ENCODE measurements at places on chromosomes 6 and 20.

GRCh38 chr20:35610833-35611427 is 4.7 kb upstream of the SPAG4 start:
- no peak for DNase-seq

DNA sequence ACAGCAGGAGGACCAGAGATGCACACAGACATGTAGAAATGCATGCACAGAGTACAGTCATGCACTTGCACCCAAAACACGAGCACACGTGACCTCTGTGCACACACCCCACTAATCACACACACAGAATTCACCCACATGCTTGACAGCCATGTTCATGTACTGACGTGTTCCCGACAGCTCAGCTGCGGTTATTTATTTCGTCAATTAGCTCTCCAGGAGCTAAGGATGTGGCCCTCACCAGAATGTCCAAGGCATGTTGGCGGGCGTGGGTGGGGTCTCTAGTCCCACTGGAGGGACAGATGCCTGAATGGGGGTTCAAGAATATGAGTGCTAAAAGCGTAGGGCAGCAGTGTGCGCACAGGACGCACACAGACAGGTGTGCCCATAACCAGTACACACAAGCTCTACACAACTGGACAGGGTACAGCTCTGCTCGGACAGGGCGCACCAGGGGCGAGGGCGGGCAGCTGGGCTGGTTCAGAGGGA is 571 bp upstream of the PRPF6 start:
- DNase-seq: no peak

DNA sequence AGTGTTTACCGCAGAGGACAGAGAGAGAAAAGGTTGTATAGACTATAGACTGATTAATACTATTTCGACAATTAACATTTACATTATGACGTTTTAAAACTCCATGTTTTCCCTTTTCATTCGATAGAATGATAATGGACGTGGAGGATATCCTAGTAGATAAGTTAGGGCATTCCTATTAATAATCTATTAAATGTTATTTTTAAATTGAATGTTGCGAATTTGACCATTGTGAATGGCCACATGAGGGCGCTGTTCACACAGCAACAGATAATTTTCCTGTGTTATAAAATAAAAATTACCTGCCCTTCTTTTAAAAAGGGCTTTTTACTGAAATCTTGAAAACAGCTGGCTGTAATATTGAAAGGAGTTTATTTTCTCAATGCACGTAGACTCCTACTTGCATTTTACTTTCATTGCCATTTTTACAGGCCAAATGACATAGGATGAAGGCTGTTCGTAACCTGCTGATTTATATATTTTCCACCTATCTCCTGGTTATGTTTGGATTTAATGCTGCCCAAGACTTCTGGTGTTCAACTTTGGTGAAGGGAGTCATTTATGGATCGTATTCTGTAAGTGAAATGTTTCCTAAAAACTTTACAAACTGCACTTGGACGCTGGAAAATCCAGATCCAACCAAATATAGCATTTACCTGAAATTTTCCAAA is 3.3 kb downstream of the ADGRB3 start:
- peak; percentile 80 for DNase-seq

- no peak for DNase-seq
These were observed 646.6 kb upstream of the HS3ST5 start for GRCh38 chr6:114989279-114989964.

- no peak for DNase-seq
These were observed 4.6 kb upstream of the MYB start for GRCh38 chr6:135176464-135176863.

GRCh38 chr6:27332692-27333641 is 20.9 kb upstream of the POM121L2 start:
- DNase-seq: peak; percentile 77

DNA sequence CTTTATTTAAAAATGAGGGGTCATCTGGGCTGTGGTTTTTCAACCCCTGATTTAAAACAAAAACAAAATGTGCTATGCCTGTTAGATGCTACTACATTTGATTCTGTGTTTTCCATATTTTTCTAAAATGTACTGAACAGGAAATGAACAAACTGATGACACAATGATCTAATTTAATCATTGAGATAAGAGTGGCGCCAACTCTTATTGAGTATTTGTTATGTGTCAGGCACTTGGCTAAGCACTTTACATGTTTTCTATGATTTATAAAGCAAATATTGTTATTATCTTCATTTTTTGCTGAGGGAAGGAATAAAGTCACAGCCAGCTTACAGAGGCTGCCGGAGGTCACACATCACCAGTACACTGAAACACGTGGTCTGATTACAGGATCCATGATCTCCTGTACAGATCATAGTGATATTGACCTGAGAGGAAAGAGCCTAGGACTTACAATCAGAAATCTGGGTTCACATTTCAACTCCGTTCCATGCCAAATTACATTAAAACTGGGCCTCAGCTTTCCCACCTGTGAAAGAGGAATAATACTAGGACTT is 166.7 kb downstream of the ESR1 start:
- DNase-seq: no peak

- DNase-seq: no peak
These were observed 14.3 kb upstream of the NCOA3 start for GRCh38 chr20:47487175-47487917.

DNA sequence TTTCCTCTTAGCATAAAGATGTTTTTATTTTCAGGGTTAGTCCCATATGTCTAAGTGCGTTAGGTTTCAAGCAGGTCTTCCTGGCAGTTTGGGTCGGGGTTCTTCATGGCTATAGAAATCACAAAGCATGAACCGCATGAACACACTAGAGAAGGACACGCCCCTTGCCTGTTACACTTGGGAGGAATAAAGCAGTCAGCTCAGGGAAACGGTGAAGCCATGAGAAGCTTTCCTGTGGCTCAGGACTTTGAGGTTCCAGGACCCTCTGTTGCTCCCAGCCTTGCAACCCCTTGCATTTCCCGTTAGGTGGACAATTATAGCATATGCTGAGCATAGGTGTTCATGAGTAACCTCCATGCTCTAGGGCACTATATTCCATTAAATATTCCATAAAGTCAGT is 96.7 kb downstream of the SYCP2 start:
- DNase-seq: no peak

DNA sequence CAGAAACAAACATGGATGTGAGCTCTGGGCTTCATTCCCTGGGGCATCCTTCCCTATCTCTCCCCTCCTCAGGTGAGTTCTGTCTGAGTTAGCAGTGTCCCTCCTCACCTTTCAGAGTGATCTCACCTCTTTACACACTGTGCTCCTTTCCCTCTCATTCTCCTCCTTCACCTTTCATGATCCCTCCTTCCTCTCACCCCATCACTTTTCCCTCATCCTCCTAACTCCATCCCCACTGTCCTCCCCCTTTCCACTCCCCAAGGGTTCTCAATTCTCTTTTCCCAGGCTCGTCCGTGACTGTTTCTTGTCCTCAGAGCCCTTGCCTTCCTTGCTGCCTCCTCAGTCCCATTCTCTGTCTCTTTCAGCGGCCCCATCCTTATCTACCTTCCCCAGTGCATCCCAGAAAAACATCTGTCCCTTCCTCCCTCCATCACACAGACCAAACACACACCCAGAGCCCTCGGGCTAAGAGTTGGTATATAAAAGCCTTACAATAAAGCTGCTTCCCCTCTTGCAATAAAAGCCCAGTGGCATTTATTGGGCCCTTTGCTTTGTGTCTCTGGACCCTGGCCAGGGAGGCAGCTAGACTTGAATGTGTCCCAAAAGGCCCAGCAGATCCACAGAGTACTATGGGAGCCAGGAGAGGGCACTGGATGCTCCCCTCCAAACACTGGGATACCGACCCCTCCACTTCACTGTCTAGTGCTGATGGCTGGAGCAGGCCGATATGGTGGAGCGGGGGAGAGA is 1.9 kb downstream of the RNF39 start:
- DNase-seq: peak; percentile 2

- no peak for DNase-seq
These were observed 260.6 kb upstream of the SASH1 start for GRCh38 chr6:148082044-148082443.

DNA sequence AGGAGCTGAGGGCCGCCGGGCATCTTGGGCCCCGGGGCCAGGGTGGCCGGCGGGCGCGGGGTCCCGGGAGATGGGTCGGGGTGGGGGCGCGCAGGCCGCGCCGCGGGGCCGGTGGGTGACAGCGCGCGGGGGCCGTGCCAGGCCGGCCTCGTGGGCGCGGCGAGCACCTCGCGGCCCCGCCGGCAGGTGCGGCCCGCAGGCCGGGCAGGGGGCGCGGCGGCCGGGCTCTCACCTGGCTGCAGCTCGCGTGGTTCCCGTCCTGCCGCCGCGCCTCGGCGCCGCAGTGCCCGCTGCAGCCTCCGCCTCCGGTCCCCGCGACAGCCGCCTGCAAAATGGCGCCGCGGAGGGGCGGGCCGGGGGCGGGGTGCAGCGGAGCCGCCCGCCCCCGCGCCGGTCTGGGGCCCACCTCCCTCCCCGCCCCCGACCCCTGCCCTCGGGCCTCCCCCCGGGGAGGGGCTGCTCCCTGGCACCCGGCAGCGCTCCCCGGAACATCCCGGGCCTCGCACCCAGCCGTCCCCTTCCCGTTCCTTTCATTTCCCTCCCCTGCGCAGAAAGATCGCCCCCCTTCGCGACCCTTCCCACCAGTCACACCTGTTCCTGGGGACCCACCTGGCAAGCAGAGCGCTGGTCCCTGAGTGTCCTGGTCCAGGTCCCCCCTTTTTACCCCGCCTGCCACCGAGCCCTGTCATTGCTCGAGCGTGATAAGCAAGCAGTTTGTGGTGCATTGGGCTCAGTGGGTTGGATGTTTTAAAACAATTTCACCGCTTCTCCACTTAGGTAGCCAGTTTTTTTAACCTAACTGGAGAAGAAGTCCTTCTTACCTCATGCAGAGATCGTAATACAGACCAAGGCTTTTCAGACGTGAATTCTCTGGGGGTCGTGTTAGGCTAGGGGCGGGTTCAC is at the start of gene SLC23A2:
TSS of gene SLC23A2 (minus strand) at position 337 of the 903 bp plus-strand sequence. CDS start 68,948 bp downstream, outside the sequence.
- DNase-seq: peak; percentile 47

DNA sequence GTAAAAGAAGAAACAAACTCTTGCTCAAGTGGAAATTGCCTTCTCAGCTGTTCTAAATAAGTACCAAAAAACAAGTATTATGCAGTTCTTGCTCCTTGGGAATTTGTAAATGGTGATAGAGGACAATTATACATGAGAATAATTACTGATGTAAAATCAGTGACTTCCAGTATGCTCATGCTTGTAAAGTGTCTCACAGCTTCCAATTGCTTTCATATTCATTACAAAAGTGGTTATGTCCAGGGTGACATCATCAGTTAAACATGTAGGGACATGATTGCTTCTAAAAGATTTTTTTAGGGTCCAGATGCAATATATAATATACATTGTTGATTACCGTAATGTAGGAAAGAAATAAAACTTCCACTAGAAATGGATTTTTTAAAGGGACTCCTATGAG is 122.8 kb upstream of the B3GAT2 start:
- DNase-seq: no peak

DNA sequence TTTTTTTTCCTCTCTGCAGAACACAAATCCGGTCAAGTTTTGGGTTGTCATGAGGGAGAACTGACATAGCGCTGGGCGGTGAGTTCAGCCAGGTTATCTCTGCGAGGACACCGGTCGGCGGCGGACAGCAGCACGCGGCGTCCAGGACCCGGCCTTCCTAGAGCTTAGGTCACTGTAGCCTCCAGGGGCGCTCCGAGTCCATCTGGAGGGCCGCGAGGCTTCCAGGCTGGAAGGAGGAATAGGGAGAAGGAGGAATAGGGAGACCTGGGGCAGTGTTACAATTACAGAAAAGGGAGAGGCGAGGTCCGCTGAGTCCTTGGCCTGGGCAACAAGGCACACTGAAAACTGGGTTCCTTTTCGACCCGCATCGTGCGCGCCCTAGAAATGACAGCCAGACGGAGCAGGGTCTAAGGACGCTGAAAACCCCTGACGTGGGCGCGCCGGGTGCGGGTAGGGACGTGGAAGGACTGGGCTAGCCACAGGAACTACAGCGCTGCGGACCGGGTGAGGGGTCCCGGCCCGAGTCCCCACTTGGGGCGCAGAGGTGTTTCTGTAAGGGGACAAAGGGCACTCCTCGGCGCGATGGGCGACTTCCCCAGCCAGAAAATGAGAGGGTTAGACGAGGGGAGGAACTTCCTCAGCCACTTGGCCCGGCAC is 536 bp upstream of the FNDC1 start:
- DNase-seq: peak; percentile 11

DNA sequence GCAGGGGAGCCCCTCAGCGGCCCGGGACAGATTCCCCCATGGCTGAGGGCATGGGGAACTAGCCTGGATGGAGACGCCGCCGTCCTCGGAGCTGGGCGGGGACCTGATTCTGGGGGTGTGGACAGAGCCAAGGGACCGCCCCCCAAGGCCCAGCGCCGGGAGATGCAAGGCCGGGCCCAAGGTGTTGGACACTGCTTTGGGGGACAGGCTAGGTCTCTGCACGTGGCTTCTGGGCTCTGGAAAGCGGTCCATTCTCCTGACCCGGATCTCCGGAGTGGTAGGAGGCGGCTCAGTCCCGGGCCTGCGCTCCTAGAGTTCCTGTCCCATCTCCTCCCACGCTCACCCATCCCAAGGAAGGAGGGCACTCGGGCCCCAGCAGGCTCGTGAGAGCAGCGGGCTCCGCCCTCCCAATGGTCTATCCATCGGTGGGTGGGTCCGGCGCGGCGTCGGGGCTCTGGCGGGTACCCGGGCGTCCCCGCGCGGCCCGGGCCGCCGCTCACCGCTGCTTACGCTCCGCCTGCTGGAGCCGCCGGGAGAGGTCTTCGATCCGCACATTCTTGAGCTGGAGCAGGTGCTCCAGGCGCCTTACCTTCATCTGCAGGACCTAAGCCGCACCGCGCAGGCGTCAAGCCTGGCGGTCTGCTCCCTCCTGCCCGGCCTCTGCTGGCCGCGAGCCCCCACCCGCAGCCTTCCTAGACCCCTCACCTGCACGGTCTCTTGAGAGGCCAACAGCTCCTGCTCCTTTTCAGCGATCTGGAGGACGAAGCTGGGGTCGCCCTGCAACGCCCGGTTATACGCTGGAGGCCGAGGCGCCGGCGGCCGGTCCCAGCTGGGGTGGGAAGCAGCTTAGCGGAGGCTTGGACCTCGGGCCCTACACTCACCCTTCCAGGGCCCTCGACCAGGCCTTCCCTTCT is 3.3 kb downstream of the SPEF1 start:
- DNase-seq: peak; percentile 58

- DNase-seq: no peak
These were observed 106.1 kb upstream of the AGPAT4 start for GRCh38 chr6:161379834-161380582.
